Left renal cortex interstitium (tissue), 4 donors: ENCODE measurements at places on chromosomes 13 and 19. TPM values are rescaled to one million over a fixed set of nuclear protein-coding genes. Genes with fewer than 3 reads are reported as not detected.

The JAK3 gene
- 4.9 TPM for polyA plus RNA-seq

The SIGLEC14 gene
- polyA plus RNA-seq, result not detected

The GZMM gene
- 0.48 TPM for polyA plus RNA-seq

The LIM2 gene
- polyA plus RNA-seq, result 0.25 TPM

The SIGLEC10 gene
- 1.6 TPM for polyA plus RNA-seq

The DPRX gene
- not detected for polyA plus RNA-seq

- no peak for DNase-seq
Measured at GRCh38 chr19:55044771-55045716, 7.0 kb upstream of the GP6 start.

- no peak for DNase-seq
Measured at GRCh38 chr19:12260861-12261260, 33.8 kb downstream of the ZNF44 start.

GRCh38 chr13:67223742-67224141 is 6.4 kb downstream of the PCDH9 start:
- DNase-seq, result no peak

DNA sequence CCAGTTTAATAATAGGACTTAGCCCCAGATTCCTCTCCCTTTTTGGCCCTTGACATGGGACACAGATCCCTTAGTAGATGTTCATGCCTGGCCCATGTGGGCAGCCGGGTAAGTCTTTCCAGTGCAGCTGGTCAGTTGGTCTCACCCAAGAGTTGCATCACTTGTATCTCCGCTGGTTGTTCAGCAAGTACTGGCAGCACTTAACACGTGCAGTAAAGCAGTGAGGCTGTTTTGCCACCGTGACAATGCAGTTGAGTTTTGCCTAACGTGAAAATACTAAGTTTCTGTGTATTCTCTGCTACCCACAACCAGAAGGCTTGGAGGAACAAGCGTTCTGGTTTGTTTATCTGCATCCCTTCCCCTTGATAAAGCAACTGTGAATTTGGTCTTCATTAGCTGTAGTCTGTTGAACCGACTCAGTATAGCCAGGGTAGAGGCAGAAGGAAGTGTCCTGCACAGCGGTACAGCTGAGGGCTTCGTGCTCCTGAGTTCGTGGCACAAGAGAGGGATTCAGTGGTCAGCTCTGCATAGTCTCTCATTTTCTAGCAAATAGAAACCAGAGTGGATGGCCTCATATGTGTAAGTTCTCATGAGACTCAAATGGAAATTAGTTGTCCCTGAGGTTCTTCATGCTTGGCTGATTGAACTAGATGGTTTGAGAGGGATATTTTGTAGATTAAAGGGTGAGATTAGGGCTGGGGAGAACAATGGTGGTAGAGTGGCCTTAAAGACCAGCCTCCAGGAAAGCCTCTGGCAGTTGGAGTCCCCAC is 50.3 kb downstream of the ARHGEF7 start:
- no peak for DNase-seq

GRCh38 chr19:36009220-36009619 is 607 bp upstream of the SYNE4 start:
- DNase-seq, result no peak

DNA sequence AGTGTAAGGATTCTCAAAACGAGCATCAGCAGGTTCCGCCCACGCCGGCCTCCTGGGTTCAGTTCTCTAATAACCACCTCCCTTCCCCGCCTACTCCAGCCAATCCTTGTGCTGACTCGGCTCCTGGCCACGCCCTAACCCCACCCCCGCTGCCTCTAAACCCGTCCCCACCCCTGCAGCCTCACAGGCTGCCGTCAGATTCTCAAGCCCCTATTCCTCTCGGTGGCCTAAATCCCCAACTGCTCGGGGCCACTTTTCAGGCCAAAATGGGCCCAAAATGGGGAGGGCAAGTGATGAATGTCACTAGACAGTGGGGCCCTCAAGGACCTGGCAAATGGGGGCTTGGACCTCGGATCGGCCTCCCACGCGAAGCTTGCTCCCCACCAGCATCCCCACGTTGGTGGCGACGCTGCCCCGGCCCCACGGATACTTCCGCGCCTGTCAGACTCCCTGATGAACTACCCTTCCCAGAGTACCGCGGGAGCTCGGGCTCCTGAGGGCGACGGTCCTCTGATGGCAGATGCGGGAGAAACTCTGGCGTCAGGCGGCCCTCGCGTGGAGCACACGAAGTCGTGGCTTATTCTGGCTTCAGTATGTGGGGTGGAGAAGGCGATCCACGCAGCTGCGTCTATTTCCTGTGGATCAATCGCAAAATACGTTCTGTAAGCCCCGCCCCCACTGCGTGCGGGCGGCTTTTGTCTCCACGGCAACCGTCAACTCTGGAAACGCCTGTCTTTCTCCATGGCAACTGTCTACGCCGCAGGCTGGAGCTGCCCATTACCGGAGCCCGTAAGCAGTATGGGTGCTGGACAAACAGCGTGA is 24.8 kb downstream of the ZNF473 start:
- peak; percentile 70 for DNase-seq

GRCh38 chr19:56301155-56301554 is 13.5 kb downstream of the ZSCAN5A start:
- no peak for DNase-seq

DNA sequence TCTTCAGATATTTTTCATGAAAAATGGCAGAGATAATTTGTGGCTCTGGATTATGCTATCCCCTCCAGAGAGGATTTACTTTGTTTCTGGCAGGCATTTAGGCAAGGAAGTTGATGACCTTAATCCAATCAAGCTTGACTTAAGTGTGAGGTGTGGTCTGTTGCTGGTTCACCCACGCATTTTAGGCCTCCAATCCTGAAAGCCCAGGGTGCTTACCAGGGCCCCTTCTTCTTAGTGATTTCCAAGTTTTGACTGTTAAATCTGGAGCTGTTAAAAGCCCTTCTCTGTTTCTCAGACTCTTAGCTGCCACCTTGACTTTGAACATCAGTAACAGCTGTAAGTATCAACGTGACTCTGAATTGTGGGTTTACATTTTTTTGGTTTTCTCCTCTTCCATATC is 161.8 kb downstream of the DNAJC15 start:
- DNase-seq, result no peak

DNA sequence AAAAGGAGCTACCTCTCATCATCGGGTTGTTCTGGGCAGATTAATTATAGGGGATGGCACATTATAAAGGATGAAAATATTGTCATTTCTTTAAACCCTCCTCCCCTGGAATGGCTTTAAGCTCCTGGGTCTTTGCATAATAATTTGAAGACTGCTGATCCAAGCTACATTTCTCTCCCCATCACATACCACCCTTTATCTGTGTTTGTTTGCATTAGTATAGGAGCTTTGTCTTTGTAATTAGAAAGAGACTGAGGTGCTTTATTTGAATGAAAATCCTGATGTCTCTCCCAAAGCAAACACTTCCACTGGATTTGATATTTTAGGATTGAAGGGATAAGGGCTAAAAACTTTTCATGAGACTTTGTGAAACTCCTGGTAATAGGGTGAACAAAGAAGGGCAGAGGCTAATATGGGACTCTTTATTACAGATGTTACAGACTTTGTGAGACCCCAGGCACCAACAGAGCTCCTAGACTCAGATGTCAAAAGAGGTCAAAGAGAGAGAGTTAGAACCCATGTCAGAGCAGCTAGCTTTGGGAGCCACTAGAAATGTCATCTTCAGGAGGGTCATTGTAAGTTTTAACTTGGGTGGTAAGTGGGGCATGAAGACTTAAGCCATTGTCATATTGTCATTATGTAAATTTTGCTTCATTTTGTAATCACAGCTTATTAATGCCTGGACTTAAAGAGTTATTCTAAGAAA is 75.3 kb upstream of the RXFP2 start:
- DNase-seq, result no peak

GRCh38 chr13:42539670-42540069 is 34.3 kb upstream of the TNFSF11 start:
- DNase-seq, result no peak

DNA sequence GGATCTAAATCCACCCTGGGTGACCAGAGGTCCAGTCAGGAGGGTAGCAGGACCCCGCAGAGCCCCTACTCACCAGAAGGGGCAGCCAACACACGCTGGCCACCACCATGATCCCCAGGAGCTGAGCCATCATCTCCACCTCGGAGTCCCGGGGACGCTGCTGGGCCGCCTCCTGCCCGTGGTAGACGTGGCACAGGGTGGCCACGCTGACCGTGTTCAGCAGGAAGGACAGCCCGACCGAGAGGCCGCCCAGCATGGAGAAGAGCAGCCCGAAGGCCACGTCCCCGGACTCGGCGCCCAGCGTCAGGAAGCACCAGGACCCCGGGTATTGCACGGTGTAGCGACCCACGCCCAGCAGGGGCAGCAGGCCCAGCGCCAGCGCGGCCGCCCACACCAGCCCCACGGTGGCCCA is 6.9 kb downstream of the TBXA2R start:
- DNase-seq, result no peak

DNA sequence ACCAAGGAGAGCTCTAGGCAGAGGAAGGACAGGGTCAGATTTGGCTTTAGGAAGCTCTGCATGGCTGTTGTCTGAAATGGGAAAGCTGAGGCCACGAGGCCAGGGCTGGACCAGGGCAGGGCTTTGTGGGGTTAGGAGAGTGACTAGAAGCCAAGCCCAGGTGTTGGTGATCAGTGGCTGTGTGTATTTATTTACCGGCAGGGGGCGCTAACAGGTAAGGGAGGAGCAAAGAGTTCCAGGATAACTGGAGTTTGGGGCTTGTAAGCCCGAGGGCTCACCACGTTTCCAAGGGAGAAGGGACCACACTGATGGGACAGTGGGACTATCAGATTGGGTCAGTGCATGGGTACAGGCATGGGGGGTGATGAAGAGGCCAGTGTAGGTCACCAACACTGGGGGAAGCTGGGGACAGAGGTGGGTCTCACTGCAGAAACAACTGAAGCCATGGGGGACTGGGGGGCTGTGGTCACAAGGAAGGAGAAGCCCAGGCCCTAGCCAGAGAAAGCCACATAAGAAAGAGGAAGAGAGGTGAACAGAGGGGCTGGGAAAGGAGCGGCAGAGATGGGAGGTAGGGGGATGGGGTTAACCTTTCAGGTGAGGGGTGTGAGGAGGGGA is 3.9 kb downstream of the TMEM147 start:
- DNase-seq, result no peak

- no peak for DNase-seq
Measured at GRCh38 chr13:33383724-33384577, 98.4 kb upstream of the STARD13 start.

GRCh38 chr13:77784515-77784914 is 87.0 kb downstream of the SLAIN1 start:
- DNase-seq, result no peak
